ENCODE measurements at places on chromosomes 3 and 15.

DNA sequence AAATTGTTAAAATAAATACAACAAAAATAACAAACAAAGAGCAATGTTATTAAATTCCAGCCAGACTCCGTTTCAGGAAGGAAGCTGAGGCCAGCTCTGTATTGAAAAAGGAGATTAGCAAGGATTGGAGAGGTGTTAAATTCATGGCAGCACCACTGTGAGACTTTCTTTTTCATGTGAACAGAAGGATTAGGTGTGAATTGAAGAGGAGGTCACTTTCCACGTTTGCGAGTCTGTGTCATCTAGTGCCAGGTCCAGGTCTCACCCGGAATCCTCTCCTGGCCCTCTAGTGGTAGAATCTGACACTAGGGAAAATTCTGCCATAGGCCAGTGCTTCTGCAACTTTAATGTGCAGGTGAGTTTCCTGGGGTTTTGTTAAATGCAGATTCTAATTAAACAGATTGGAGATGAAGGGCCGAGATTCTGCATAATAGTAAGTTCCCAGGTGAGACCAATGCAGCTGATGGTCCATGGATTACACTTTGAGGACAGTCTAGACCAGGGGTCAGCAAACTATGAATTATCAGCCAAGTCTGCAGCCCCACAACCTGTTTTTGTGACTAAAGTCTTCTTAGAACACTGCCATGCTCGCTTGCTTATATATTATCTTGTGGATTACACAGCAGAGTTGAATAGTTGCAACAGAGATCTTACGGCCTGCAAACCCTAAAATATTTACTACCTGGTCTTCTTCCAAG lies 9.2 kb upstream of the SLC6A1 start:
- peak; percentile 24 for DNase-seq

DNA sequence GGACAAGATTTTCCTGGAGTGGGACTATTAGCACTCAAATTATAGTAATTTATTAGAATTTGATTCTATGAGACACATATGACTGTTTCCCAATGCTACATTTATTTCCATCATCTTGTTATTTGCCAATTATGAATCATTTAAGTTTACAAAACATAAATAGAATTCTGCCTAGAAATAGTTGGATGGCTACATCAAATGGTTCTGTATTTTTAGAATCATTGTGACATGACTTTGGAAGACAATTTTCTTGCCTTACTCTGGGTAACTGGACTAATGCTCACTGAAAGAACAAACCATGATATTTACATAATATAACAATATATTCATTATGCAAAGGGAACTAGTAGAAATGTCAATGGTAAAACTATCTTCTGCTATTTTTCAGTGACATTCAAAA lies 173.5 kb downstream of the ZIC1 start:
- no peak for DNase-seq

DNA sequence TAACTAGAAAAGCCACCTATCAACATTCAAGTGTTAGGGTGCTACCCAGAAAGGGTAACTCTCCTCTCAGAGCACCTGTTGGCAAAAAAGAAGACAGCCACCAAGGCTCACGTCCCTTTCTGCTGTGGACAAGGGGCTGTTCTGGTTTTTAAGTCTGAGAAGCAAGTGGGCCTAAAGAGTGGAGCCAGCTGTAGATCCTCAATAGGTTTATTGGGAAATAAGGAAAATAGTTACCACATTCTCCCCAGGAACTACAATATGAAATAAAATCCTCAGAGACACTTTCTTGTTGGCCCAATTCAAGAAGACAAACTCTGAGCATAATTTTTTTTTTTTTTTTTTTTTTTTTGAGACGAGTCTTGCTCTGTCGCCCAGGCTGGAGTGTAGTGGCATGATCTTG lies 35.8 kb downstream of the LRIG1 start:
- no peak for DNase-seq

DNA sequence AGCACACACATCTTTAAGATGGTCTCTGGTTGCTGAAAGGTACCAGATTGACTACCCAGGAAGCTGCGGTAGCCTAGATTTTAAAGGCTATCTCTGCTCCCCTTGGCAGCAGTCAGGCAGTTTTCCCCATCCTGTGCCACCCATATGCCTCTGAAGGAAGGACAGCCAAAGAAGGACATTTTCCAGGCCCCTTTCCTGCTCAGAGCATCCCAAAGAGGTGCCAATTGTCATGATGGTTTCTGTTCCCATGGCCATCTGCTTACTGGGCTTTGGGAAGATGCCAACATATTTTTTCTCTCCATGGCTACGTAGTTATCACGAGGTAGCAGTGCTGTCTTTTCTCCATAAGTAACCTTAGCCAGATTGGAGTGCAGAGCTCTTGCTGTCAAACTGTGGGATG lies 39.7 kb downstream of the UNC13C start:
- DNase-seq: no peak

DNA sequence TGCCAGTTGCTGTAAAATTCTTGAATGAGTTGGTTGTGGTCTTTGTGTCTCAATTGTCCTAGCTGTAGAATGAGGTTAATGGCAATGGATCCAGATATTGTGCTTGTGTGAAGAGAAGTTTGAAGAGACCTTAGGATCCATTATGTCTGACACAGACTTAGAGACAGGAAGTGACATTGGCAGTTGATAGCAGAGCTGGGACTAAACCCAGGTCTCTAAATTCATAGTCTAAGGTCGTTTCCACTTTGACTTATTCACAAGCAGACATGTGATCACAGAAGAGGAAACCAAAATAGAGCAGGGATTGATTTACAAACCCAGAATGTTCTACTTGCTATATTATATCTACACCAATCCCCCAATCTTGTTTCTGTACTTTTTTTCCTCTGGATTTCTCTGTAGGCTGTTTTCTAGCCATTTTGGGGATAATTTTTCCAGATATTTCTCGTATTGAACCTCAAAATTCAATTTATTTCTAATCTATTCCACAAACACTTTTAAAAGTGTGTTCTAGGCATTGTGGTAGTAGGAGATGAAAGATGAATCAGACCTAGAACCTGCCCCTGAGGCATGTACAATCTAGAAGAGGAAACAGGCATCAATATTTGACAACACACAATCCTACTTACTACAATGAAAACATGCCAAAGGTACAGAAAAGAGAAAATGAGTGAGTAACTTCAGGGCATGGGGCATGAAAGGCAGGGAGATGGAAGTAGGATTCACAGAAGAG lies 123.3 kb downstream of the NFKBIZ start:
- no peak for DNase-seq

- no peak for DNase-seq
Observed at GRCh38 chr15:67033012-67033411, 32.4 kb upstream of the SMAD3 start.
